ENCODE measurements at places on chromosomes 6 and 20.

DNA sequence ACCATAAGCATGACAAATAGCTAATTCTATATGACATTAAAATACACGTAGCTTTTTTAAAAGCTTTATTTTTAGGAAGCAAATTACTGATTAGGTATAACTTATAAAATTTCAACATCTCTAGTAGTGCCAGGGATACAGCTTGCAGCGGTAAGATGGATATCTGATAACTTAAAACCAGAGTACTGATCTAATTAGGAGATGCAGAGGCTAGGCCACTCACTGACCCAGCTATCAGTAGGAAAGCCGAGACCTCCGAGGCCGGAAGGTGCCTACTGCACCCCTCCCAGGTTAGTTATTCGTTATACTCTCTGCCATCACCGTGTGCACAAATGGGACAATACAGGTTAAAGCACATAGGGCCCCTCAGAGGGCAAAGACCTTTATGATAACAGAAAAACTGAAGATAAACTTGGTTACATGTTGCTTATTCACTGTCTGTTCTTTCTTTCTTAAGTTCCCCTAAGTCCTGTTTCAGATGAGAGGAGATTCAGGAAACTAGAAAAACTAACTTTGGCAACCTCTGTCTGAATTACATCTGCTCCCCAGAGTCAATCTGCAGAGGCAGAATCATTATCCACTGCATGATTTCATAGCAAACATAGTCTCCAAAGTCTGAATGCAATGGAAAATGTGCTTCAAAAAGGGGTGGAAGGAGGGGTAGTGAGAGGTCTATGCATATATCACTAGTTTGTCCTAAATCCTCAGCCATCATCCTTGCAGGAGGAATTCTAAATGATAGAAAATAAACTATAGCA, 60.8 kb downstream of the RIPOR2 start:
- no peak for DNase-seq

DNA sequence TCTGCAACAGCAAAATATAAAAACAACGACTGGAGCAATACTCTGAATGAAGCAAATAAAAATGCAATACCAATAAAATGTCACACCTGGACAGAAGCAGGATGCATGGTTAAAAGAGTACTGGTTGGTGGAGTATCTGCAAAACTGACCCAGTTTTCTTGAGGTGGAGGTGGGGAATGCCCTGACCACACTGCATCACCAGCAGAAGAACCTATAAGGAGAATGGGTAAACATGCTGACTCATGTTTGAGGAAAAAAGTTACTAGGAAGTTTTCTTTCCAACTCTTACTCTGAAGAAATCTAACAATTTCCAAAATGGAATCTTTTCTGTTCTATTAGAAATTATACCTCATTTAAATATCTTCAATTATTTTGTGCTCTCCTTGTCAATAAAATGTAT, 43.6 kb downstream of the REPS1 start:
- DNase-seq: no peak

GRCh38 chr6:129748901-129749748, 39.1 kb upstream of the ARHGAP18 start:
- no peak for DNase-seq

GRCh38 chr6:120405947-120406346, 928.3 kb downstream of the TBC1D32 start:
- DNase-seq: no peak

DNA sequence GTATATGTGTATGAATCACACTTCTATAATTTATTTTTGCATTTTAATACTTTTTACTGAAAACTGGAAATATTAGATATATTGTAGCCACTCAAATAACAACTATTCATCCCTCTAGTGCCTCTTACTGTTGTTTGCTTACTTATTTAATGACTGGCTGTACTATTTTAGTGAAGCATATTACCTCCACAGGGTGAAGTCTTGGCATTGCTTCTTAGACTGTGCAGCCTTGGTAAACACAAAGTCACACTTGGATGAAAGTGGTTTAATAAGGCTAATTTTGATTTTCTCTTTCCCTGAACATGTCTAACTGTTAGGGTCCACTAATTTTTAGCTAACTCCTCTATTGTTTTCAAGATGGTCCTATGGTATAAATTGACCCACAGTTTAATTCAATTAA, 1043.2 kb upstream of the ADGRB3 start:
- DNase-seq: no peak

DNA sequence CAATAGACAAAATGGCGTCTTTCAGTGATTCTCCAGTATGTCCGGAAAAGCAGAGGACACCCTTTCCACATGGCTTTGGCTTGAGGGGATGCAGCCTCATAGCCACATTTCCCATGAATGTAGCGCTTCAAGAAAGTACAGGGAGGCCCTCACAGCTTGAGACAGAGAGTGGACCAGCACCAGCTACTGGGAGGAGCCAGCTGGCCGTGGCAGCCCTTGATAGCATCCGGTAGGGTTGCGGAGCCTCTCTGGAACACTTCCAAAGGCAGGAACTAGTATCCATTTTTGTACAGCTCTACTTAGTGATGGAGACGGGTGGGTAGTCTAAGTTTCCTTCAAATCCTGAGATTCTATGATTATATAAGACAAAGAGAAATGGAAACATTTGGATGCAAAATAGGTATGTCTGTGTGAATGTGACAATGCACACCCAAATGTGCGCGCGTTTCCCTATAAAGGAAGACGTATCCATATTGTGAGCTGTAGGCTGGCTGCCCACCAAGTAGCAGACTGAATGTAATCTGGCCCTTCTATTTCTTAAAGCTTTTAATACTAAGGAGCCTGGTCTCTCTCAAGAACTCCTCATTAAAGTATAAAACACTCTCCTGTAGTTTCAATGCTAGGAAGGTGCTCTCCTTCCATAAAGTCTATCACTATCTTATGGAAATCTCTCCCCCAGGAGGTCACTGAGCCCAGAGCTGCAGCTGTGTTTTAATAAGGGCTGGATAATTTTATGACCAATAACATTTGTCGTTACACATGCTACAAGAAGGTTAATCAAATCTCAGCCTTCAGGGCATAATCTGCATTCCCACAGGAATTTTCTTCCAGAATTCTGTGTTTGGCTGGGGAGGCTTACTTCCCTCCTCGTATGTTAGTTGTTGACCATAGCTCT, 74.0 kb downstream of the SOBP start:
- DNase-seq: no peak

GRCh38 chr6:155880900-155881299, 425.3 kb upstream of the NOX3 start:
- DNase-seq: no peak

GRCh38 chr6:44257753-44258324, 511 bp upstream of the SLC35B2 start:
- DNase-seq: no peak

DNA sequence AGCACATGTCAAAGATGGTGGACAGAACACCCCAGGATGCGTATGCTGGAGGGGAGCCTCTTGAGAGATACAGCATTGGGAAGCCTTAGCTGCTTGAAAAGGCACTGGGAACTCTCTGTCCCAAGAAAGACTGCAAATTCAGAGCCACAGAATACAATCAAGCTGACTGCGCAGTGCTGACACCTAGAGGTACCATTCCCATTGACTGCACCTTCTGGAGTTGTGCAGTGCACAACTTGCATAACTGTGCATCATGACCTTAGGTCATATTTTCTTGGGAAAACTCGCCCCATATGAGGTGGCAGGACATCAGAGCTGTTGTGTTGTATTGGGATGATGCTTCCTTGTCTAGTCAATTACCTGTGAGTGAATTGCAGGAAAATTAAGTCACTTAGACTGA, 646.5 kb upstream of the NOX3 start:
- DNase-seq: no peak

GRCh38 chr6:118770835-118771234, 119.4 kb upstream of the CEP85L start:
- no peak for DNase-seq

DNA sequence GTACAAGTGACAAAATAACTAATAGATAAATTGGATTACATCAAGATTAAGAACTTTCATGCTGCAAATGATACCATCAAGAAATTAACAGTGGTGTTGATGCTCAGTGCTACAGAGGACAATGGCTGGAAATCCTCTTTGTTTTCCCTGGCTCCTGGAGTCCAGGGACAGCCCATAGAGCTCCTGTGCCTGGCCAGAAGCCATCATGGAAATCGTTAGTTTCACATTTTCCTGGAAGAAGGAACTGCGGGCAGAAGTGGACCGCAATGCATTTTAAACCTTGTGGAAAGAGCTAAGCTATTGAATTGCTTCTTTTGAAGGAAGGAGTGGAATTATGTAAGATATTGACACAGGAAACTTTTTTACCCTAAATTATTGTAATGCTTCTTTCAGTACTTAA, 276.0 kb downstream of the GJA1 start:
- DNase-seq: no peak

DNA sequence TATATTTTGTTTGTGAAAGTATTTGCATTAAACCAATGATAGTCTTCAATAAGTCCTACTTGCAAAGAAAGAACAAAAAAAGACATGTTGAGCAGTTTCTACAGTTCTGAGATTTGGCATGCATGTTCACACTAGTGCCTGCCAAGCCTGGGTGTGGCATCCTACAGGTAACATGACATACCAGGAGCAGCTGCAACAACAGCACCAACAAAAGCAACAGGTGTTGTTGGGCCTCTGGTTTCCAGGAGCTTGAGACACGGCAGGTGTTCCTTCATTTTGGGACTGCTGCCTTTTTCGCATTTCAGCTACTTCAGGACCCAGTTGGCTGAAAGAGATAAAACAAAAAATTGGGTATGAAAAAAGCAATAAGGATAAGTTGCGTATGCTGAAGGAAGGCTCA, 41.2 kb upstream of the MTRF1L start:
- DNase-seq: no peak

- DNase-seq: peak; percentile 32
Observed at GRCh38 chr6:163438940-163439335, 24.4 kb downstream of the QKI start.

- no peak for DNase-seq
Observed at GRCh38 chr20:63895952-63896263, 982 bp downstream of the DNAJC5 start.

GRCh38 chr20:36802326-36803222, 29.0 kb upstream of the DSN1 start:
- DNase-seq: no peak

GRCh38 chr6:56507517-56507916, 135.2 kb downstream of the DST start:
- DNase-seq: no peak

GRCh38 chr6:89069536-89070163, 10.9 kb upstream of the PNRC1 start:
- no peak for DNase-seq

DNA sequence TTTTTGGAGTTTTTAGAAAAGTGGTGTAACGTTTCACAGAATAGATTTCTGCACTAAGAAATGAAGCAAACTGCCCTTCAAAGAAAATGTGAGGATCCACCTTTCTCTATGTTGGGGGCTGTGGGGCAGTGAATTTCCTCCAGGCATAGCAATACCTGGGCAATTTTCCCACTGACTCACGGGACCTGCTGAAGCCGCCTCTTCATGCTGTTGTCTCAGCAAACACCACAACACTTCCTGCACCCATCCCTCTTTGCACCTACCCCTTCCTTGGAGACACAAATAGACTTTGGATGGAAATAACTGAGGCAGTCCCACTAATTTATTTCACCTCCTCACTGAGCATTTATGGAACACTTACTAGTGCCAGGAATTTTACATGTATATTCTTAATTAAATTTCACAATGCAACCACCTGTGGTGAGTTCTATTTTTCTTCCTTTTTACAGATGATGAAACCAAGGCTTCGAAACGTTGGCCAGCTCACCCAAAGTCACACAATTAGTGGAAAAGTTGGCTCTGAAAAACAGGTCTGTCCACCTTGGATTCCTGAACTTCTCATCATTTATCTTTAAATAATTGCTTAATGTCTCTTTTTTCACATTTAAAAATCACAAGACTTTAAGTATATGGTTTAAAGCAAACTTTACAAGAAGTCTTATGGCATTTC, 17.2 kb upstream of the ADGRF1 start:
- DNase-seq: no peak

GRCh38 chr20:17648791-17649730, 33.0 kb downstream of the RRBP1 start:
- no peak for DNase-seq

- DNase-seq: no peak
Observed at GRCh38 chr6:62516291-62517141, 230.5 kb upstream of the KHDRBS2 start.

DNA sequence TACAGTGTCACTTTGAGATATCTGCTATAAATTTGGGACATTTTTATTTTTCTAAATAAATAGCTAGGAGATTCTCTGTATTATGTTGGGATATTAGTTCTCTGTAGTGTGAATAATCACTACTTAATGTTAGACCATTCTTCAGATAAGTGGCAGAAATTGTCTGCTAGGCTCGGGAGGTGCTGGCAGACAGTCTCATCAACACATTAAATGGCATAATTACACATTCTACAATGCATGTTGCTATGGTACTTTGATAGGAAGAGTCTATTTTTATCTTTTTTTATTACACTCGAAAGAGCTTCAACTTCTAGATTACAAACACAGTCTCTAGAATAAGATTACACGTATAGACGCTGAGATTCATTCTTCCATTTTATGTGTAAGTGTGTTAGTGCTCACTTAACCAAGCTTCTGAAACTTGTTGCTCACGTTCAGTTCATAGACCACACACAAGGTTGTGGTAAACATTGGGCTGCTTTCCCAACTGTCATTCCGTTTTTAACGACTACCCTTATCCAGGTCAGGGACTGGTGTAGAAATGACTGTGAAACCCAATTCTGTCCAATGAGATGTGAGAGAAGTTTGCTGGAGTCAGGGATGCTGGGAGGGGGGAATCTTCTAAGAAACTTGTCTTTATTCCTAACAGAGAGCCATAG, 78.6 kb downstream of the TPBG start:
- no peak for DNase-seq

- DNase-seq: no peak
Observed at GRCh38 chr6:141752677-141753076, 380.0 kb upstream of the GJE1 start.

- DNase-seq: no peak
Observed at GRCh38 chr20:7902879-7903278, 37.4 kb downstream of the HAO1 start.

GRCh38 chr20:31841928-31842327, 3.5 kb downstream of the FOXS1 start:
- no peak for DNase-seq

GRCh38 chr20:2140561-2140960, 38.9 kb downstream of the STK35 start:
- peak; percentile 82 for DNase-seq
